NB4 (cell line): ENCODE measurements at places on chromosomes 3 and 15.

- no peak for DNase-seq
Observed at GRCh38 chr3:166499636-166500035, 662.4 kb upstream of the BCHE start.

- peak; percentile 18 for DNase-seq
Observed at GRCh38 chr15:99359769-99360168, 108.5 kb downstream of the LRRC28 start.

DNA sequence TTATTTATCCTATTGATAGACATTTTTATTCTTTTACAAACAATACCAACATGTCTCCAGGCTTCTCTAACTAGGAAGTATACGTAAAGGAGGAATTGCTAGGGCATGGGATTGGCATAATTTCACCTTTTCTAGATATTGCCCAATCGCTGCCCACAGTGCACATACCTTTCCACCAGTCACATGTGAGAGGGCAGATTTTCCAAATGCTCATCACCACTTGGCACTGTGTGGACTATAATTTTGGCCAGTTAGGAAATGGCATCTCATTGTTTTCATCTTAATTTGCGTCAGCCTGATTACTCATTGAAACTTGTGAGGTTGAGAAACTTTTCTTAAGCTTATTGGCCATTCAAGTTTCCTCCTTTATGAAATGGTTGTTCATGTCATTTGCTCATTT, 57.4 kb upstream of the POLR2M start:
- no peak for DNase-seq

DNA sequence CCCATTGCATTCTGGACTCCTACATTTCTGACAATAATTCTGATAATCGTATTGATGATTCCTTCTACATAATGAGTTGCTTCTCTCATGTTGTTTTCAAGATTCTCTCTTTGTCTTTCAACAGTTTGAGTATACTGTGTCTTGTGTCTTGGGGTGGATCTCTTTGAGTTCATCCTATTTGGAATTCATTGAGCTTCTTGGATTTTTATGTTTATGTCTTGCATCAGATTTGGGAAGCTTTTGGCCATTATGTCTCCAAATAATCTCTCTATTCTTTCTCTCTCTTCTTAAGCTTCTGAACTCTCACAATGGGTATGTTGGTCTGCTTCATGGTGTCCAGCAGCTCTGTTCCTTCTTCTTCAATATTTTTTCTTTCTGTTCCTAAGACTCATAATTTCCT, 592.2 kb downstream of the FHIT start:
- no peak for DNase-seq

DNA sequence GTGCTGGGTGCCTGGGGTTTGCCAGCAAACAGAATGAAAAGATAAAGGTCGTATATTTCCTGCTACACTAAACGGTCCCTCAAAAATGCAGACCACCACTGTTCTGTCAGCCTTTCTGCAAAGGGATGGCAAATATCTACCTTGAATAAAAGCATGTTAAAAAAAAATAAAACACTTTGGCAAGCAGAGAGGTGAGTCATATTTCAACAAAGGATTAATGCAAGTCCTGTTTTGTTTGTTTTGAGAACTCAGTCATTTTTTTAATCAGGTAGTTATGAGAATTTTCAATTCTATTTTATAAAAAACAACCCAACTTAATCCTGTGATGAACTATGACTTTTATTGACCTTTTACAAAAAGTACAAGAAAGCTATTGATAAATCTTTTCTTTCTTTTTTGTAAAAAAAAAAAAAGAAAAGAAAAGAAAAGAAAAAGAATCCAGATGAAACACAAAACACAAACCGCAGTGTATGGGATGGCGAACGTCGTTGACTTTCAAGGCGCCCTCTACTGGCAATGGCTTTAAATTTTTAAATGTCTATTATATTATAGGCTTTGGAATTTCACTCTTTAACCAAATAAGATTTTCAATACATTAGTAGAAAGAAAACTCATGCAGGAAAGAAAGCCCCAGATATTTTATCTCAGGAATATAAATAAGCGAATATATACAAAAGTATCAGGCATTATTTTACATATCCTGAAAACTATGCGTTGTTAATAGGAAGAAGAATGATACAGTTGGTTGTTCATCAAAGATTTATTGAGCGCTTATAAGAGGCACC, 87.8 kb downstream of the NCEH1 start:
- peak; percentile 42 for DNase-seq

GRCh38 chr3:49412632-49413337, 562 bp downstream of the TCTA start:
- no peak for DNase-seq

DNA sequence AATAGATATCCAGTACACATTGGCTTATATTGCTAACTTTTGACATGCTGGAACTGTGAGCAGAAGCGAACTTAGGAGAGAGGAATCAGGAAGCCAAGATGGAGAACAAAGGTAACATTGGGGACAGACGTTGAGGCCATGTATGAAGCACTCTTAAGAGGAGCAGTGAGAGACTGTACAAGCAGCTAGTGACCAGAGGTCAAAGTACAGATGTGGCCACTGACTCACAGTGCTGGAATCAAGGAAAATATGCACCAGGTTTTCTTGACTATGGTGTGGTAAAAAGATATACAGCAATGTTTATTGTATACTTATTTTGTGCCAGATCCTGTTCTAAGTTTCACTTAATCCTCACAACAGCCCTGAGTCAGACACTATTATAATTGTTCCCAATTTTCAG, 2.0 kb upstream of the IL20RB start:
- no peak for DNase-seq

DNA sequence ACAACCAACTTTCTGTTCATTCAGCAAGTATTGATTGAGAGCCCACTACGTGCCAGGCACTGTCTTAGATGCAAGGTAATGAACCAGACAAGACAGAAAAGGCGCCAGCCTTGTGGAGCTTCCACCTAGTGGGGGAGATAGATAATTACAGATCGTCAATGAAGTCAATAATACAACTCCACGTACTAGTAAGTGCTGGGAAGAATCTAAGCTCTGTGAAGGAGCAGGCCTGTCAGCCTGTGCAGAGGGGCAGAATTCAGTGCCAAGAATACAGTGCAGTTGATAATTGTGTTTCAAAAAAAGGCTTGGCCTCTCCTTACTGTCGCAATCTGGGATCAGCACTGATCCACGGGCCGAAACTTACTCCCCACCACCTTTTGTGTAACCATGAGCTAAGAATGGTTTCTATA, 186.3 kb downstream of the FEZF2 start:
- peak; percentile 21 for DNase-seq

- no peak for DNase-seq
Observed at GRCh38 chr3:81753416-81754027, 7.9 kb downstream of the GBE1 start.

- DNase-seq: no peak
Observed at GRCh38 chr15:63044645-63045464, 2.3 kb downstream of the TPM1 start.

- no peak for DNase-seq
Observed at GRCh38 chr3:7779331-7779730, 722.3 kb upstream of the LMCD1 start.

GRCh38 chr3:30437171-30437601, 169.2 kb upstream of the TGFBR2 start:
- peak; percentile 53 for DNase-seq

- DNase-seq: no peak
Observed at GRCh38 chr3:46667061-46667621, 26.3 kb downstream of the ALS2CL start.

- peak; percentile 3 for DNase-seq
Observed at GRCh38 chr3:159486580-159486979, 502.1 kb upstream of the IL12A start.

DNA sequence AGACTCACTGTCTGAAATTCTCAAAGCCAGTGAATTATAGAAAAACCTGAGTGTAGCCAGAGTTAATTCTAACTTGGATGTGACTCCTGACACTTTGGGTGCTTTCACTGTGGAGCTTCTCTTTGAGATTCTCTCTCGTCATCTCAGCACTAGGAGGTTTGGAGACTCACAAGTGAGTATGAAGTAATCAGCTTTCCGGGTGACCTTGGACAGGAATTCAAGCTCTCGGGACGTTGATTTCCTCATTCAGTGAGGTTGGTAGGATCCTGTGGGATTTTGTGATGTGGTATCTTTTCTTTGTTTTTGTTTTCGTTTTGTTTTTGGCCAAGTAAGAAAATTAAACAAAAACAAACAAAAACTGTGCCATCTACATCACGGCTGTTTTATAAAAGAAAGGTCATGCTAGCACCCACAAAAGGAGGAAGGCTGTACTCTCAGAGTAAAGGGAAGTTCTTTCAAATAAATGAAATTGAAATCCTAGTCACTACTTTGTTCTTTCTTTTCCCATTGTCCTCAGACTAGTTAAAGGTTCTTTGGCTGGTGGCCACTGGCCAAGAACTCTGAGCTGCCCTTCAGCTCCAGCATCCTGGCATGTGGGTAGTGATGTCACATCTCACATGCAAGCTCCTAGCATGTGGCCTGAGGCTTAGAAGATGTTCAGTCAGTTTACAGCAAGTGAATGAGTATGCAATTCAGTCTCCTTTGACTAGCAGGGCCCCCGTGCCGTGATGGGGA, 263.3 kb upstream of the TPM1 start:
- no peak for DNase-seq

GRCh38 chr3:9398700-9399336, 1.4 kb downstream of the SETD5 start:
- DNase-seq: peak; percentile 70

GRCh38 chr3:86481031-86481430, 509.9 kb downstream of the VGLL3 start:
- DNase-seq: peak; percentile 2

DNA sequence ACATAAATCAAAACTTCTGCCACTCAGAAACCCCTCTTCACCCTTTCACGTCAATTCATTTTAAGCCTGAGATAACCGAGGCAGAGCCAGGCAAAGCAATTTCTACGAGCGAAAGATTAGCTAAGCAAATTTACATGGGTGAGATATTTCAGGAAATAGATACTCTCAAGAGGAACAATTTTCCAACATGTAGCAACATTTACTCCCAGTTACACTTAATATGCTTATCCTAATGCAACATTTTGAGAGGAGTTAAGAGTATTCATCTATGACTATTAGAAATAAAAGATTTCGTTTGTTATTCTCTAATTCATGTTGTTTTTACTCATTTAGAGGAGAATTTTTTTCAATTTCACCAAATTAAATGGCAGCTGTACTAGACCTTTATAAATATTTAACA, 837 bp downstream of the TMC3 start:
- DNase-seq: no peak

DNA sequence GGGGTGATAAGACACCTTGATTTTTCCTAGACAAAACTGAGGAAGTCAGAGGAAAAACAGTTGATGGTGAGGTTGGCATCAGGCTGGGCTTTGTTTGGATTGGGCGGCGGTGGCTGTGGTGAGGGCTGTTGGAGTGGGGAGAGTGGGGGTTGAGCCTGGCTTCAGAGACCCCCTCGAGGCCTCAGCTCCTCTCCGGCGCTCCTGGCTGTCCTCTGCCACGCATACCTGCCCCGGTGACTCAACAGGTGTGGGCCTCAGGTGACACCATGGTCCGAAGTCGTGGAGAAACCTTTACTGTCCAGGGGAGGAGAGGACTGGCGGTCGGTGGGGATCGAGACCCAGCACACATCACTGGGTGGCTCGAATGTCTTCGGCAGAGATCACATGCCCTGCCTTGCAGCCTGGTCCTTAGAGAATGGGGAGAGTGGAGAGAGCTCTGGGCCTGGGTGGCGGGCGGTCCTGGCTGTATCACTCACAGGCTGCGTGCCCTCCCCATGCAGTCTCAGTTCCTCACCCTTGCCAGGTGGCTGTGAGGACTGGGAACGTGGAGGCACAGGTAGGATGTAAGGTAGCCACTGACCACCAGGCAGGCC, 2.6 kb downstream of the APBA2 start:
- no peak for DNase-seq

GRCh38 chr3:184457329-184457728, 77.5 kb downstream of the CHRD start:
- DNase-seq: no peak

DNA sequence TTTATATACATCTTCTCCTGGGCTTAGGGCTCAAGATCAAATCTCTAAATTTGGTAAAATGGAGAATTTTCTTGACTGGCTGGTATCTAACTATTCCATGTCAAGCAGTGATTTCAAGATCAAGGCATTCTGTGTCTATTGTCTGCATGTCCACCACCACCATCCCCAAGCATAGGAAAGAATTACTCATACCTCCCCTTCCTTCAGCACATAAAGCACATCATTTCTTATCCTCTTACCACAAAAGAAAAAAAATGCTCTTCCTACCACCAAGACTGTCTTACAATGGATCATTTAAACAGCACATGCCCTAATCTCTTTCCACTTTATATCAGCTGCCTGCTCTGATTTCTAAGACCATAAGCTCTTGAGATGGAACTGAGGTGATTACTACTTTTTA, 470.5 kb upstream of the THBS1 start:
- no peak for DNase-seq

GRCh38 chr15:80142646-80143045, 10.2 kb upstream of the FAH start:
- DNase-seq: no peak

GRCh38 chr15:58608711-58609110, 140.8 kb downstream of the ADAM10 start:
- no peak for DNase-seq

- DNase-seq: no peak
Observed at GRCh38 chr3:189519458-189519857, 111.7 kb upstream of the TP63 start.

DNA sequence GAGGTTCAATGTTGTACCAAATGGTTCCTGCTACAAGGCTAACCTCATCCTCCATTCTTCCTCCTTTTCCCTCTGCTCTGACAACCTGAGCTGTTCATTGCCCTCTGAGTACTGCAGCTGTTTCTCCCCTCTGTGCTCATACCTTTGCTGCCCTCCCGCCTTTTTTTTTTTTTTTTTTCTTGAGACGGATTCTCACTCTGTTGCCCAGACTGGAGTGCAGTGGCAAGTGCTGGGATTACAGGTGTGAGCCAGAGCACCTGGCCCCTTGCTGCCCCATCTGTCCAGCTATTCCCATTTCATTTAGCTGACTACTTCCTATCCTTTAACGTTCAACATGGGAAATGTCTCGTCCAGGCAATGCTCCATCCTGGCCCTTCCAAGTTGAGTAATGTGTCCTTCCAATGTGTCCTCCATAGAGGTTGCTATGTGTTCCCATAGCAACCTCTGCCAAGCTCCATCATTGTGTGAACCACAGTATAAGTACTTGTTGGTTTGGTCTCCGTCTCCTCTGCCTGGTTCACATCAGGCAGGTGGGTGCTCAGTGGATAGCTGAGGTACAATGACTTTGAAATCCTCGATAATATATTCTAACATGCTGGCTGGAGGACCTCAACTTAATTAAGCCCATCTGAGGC, 179.9 kb upstream of the ANKRD28 start:
- no peak for DNase-seq

DNA sequence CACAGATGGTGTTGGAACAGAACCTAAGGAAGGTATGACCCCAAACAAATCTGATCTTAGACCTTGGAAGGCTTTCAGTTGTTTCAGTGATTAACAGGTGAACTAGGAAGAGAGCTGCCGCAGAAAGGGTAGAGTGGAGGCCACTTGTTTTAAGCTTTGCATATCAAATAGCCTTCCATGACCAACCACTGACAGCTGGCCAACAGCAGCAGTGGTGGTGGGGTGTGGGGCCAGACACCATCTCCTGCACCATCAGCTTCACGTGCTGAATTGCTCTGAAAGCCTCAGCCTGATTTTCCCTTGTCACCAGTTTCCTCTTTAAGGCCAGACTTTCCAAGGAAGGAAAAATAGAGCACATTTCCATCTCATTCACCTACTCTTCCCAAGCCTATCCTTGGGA, 16.6 kb upstream of the OSBPL11 start:
- DNase-seq: no peak
